ENCODE measurements at places on chromosomes 13 and 19.

DNA sequence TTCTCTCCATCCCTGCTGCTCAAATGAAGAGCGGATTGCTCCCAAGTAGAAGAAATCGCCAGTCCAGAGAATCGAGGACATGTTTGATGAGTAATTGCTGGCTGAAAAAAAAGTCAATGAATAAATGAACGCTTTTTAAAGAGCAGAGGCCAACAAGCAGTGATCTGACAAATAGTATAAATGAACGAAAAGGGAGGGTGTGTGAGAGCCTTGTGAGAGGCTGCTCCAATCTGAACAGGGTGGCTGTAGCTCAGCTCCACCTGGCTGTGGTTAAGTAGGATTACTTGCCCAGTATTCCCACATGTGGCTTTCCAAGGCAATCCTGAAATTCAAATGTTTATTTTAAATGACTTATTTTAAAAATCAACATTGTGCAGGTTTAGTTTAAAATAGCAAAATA, 117.1 kb downstream of the TSHZ3 start:
- DNase-seq, result no peak

DNA sequence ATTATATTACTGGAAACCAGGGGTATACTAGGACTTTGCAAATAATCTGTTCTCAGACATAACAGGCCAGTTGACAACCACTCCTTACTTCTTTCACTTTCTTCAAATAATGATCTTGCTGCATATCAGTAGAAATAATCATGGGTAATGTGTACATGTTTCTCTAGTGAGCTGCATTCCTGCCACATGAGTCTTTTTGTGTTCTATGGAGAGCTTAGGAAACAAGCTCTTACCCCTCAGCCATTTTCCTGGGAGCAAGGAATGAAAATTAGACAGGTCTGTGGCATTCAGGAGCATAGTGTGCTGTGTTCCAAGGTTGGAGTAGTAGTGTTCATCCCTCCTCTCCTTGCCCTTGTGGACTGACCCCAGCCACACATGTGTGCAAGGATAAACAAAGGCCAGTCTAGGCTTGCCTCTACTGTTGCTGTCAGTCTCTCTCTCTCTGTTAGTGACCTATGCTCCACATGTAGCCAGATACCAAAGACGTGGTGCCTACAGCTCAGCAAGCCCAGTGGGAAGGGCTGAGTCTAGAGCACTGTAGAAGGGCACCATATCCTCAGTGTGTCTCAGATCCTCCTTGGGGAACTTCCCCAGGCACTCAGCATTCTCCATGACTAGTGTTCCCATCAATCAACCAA, 11.5 kb upstream of the OXGR1 start:
- no peak for DNase-seq

DNA sequence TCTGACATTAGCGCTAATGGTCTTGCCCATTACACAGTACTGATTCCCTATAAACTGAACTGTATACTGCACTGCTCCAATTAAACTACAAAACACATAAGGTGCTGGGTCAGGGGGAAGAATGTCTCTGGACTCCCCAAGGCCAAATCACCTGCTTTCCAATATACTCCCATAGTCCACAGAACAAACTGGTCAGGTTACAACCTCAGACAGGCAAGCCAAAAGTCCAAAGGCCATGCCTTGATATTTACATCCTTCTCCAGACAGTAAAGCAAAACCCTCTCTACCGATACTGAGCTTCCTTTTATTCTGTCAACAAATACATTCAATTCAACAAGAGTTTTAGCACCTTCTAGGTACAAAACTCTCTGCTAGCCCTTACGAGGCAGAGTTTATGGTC, 8.9 kb downstream of the ZNF541 start:
- no peak for DNase-seq

DNA sequence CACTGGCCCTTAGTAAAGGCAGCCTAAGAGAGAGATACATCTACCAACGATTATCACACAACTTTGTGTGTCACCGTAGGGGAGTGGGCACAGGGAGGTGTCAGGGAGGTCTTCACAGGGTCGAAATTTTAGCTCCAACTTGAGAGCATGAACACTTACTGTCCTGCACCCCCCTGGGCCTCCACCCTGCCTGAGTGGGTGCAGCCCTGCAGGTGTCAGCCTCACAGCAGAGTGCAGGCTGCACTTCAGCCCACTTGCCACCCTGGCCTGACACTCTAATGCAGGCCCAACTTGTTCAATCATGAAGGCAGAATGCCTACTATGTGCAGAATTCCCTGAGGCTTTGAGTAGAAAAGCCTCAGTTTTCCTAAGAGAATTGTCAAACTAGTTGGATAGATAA, 4.0 kb upstream of the SMAD9 start:
- DNase-seq, result no peak

- DNase-seq, result no peak
Measured at GRCh38 chr19:5937550-5937949, 23.5 kb downstream of the CAPS start.

DNA sequence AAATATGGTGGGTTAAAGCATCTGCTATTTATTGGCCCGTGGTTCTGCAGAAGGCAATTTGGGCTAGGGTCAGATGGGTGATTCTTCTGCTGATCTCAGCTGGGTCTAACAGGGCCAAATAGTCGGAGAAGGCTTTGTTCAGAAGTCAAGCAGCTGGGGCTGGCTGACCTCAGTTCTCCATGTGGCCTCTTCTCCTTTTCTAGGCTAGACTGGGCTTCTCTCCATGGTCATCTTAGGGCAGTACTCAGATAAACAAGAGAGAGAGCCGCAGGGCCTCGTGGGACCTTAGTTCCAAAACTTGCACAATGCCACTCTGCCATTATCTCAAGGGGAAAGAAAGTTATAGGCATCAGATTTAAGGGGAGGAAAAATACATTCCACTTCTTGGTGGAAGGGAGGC, 89.6 kb downstream of the NALCN start:
- DNase-seq, result no peak

DNA sequence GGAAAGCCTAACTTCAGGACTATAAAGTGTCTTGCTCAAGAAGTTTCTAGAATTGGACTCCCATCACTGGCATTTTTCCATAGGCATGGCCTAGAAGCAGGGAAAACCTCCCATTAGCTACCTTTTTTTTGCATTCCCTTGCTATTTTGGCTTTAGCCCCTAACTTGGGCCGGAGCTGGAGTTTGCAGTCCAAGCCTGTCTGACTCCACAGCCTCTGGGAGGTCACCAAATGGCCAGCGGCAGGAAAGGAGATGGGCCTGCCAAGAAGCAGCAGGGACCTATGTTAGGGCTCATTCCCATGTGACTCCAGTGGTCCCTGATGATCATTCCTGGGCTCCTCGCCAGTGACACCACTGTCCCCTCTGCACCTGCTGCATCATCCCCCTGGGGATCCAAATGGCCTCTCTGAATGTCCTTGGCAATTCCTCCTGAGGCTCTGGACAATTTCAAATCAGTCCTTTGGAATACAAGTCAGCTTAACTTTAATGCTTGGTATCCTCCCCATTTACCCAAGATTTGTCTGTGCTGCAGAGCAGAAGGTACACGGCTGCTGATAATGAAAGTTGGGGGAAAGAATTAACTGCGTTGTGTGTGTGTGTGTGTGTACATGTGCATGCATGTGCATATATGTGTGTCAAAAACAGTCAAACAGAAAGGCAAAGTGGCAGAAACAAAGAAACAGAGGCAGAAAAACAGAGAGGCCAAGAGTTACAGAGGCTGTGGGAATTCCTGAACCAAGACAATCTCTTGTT, 69.8 kb upstream of the SERP2 start:
- DNase-seq, result no peak

- DNase-seq, result peak; percentile 41
Measured at GRCh38 chr19:9528757-9529336, 9.6 kb downstream of the ZNF426 start.

DNA sequence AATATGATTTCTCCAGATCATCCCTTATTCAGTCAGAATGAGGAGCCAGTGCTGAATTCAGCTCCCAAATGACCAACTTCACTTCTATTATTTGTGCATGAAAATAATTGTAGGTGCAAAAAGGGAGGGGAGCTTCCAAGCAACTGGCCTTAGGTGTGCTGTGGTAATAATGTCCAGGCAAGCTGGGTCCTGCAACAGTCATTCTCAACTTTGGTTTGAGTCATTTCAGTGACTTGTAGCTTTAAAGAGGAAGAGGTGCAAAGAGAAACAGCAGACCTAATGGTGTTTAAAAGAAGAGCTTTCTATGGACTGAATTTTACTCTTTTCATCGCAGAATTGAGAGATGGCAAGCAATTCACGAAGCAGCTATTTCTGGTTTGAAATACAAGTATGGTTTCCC, 29.2 kb upstream of the FGF9 start:
- DNase-seq, result no peak

DNA sequence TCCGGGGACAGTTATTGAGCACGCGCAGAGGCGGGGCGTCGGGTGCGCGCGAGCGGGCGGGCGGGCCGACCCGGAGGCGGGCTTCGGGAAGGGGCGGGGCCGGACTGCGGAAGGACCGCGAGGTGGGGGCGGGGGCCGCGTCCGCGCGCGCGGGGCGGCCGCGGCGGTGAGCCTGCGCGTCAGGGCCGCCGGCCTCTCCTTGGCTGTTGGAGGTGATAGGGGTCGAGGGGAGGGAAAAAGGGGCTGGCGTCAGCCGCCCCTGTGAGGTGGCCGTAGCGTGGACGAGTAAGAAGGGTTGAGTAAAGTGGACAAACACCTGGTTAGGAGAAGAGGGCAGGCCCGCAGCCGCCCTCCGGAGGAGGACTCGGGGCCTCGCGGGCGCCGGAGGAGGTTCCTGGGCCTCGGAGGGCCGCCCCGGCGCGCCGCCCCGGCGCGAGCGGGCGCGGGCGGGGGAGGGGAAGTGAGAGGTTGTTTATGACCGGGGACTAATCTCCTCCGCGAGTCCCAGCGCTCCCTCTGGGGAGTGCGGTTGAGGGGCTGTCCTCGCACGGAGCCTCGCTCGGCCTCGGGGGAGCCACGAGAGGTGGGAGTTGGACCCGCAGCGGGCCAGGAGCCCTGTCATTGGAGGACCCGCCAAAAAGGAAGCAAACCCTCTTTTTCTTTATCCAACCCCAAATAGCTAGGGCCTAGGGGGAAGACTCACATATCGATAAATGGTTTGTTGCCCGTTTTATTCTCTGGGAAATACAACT, 547 bp upstream of the INTS6 start:
- DNase-seq, result peak; percentile 99

DNA sequence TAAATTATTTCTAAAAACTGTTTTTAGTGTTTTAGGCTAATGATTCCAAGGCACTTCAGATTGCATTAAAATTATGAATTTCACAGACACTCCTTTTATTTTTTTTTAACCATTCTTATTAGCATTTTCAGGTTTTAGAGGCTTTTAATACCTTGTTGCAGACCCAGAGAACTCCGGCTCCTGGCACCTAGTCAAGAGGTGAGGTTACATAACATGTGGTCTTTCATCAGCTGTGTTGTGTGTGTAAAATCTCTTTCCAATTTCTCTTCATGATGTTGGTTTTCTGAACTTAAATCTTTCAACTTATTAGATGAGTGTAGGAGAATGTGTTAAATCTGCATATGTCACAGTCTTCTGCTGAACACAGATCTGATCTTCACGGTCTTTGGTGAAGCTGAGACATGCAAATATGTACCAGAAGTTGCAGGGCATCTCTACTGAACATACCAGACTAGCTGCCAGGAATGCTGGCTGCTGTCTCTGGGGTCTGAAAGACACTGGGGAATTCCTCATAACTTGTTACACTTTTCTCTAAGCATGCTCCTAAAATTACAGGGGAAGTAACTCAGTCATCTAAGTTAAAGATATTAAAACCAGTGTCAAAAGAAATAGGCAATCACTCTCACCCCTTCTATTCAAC, 1165.3 kb downstream of the EFNB2 start:
- DNase-seq, result no peak

GRCh38 chr19:48196933-48197665, 26.6 kb downstream of the ZSWIM9 start:
- DNase-seq, result peak; percentile 55

- DNase-seq, result no peak
Measured at GRCh38 chr19:33553530-33554310, 32.1 kb upstream of the PEPD start.
